ENCODE measurements at places on chromosomes 4 and X.
A peak's percentile ranks its signal among the peaks of the same experiment; 100 is the strongest.

DNA sequence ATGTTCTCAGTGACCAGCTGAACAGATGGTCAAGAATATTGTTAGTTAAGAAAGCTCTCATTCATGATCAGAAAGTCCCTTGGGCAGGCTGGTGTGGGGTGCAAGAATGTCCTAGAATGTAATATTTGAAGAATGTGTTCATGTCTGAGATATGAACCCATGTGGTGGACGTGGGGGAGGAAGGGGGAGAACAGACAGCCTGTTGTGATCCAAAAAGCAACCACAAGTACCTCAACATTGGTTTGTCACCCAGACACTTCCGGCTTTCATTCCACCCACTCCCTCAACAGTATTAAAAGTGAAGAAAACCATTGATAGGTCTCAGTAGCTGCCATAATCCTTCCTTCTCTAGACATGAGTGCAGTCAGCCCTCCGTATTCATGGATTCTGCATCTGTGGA is 82.2 kb downstream of the MAML3 start:
- peak; percentile 49 for DNase-seq

- no peak for DNase-seq
These were observed 507.5 kb downstream of the SPOCK3 start for GRCh38 chr4:166726832-166727231.

- no peak for DNase-seq
These were observed 165.4 kb upstream of the LDB2 start for GRCh38 chr4:17063888-17064287.

DNA sequence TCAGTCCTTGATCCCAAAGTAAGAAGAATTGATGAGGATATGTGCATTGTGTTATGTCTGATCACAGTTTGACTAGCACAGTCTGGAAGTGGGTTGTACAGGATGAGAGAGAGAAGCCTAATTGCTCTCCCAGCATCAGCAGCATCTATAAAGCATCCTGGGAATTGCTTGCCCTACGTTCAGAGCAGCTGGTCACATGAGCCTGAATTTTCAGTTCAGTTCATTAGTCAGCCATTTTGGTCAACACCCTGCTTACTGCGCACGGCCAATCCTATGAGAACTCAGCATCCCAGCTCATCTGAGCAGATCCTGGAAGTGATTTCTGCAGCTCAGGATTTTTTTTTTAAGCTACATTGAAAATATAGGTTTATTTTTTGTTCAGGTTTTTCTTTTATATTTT is at the start of gene RUFY3:
TSS of gene RUFY3 (plus strand) at position 218 of the 400 bp plus-strand sequence. CDS start 610 bp downstream, outside the sequence.
- DNase-seq, result no peak

DNA sequence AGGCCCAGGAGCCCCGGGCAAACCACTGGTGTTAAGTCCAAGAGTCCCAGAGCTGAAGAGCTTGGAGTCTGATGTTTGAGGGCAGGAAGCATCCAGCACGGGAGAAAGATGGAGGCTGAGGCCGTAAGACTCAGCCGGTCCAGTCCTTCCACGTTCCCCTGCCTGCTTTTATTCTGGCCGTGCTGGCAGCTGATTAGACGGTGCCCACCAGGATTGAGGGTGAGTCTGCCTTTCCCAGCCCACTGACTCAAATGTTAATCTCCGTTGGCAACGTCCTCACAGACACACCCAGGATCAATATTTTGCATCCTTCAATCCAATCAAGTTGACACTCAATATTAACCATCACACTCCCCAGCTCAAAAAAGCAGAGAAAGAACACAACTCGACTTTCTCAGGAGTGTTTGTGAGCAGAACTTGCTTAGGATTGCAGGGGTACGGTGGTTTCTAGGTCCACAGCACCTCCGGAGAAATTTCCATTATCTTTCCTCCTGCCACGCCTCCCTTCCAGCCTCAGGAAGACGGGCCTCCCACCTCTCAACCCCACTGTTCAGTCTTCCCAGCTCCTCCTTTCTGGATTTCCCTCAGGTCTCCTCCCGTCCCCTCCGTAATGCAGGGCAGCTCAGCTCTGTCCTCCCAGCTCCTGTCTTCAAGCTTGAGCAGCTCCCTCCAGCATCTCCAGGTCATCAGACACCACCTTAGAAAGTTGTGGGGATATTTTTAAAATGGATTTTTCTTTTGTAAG is 13.3 kb upstream of the TMEM271 start:
- no peak for DNase-seq

GRCh38 chrX:120741452-120741851 is 111.6 kb upstream of the C1GALT1C1 start:
- no peak for DNase-seq

All from CD8-positive, alpha-beta T cell (primary cell).